ENCODE measurements at places on chromosomes 2 and 18. TPM values are rescaled to one million over a fixed set of nuclear protein-coding genes. Genes with fewer than 3 reads are reported as not detected.

Gene SKOR2
- not detected for total RNA-seq

Gene TMEM163
- 0.10 TPM for total RNA-seq

Gene AMMECR1L
- total RNA-seq = 16.5 TPM

Gene DUSP19
- total RNA-seq = 0.80 TPM

Gene IL1A
- total RNA-seq = 0.18 TPM

Gene B3GNT7
- total RNA-seq = 2.2 TPM

Gene ARMC9
- 14.8 TPM for total RNA-seq

Gene SNTG2
- total RNA-seq = not detected

Gene FAP
- total RNA-seq = 0.11 TPM

Gene UGT1A1
- 0.51 TPM for total RNA-seq

Gene SPATS2L
- total RNA-seq = 126 TPM

Gene SCN3A
- 0.02 TPM for total RNA-seq

Gene CNGA3
- total RNA-seq = 0.02 TPM

Gene ORMDL1
- 42.5 TPM for total RNA-seq

Gene DCDC2C
- total RNA-seq = 0.15 TPM

Gene VIL1
- total RNA-seq = 0.31 TPM

Gene RAX
- total RNA-seq = not detected

Gene IL1RN
- total RNA-seq = 0.29 TPM

Gene PLGLB1
- 0.44 TPM for total RNA-seq
